NCI-H1436 (cell line): ENCODE measurements at places on chromosomes 11 and 22.

GRCh38 chr11:119741369-119742262, 12.6 kb upstream of the NECTIN1 start:
- DNase-seq = no peak

GRCh38 chr22:19986410-19987341, 29.9 kb downstream of the ARVCF start:
- peak; percentile 72 for DNase-seq

DNA sequence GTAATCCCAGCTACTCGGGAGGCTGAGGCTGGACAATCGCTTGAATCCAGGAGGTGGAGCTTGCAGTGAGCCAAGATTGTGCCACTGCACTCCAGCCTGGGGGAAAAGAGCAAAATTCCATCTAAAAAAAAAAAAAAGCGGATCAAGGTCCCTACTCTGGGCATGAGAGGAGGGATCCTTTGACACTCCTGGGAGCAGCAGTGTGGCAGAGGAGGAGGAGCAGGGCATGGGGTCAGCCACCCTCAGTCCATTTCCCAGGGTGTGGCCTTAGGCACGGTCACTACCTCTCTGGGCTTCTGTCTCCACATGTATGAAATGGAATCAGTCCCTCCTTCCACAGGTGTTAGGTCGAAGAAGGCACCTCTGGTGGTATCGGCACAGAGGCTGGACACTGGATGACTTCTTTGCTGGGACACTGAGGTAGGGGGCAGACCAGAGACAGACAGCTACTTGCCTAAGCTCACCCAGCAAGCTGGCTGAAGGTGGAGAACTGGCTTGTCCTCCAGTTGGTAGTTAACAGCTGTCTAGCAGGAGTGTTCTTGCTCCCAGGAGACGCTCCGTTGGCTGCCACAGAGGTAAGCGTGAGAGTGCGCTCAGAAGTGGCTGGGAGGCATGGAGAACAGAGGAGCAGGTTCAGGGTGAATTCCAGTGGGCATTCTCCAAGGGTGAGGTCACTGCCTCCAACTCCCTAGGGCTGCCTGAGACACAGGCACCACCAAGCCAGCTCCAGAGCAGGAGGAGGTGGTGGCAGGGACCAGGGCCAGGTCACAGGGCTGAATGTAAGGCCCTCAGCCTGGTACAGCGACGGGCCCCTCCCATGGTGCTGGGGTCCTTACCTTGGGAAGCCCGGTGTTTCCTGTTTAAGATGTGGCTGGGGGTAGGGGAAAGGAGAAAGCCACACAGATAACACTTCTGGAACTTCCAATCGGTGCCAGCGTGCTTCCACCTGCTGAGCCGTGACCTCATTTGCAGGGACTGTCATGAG, 19.5 kb downstream of the TXN2 start:
- peak; percentile 74 for DNase-seq

GRCh38 chr11:75268626-75269366, 28.2 kb downstream of the TPBGL start:
- no peak for DNase-seq

DNA sequence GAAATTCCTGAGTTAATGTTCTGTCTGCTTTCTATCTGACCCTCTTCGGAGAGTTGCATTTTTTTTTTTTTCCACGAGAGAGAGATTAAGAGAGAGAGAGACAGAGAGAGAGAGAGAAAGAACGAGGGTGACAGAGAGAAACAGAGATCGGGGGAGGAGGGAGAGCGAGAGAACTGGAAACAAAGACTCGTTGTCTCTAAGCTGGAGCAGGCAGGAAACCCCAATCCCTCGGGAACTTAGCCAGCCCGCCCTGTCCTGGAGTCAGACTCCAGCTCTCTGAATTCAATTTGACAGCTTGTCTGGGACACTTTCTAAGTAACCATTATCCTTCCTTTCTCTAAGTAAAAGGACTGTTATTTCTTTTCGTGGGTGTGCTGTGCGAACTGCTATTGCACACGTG, 76.9 kb downstream of the KCNJ1 start:
- DNase-seq = peak; percentile 70
